Right atrium auricular region (tissue), 2 donors: ENCODE measurements at places on chromosomes 4 and X.

DNA sequence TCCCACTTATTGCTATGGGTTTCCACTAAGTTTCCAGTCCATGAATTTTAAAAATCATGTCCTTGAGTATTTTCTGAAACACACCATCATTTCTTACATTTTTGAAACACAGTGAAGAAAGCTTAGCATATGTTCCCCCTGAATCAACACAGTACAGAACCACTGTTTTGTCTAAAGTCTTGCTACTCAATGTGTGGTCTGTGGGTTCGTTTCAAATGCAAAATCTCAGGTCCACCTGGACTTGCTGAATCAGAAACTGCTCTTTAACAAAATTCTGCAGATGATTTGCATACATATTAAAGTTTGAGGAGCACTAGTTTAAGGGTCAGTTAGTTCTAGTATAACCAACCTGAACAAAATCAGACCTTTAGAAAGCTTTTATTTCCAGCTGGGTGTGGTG lies 60.4 kb downstream of the SUPT20HL2 start:
- no peak overlapping the region for H3K4me3 ChIP-seq
- H3K27me3 ChIP-seq = peaks cover 11% of the 10 kb centered on the region
- H3K4me1 ChIP-seq = no peaks in the 10 kb centered on the region
- DNase-seq = no peak

GRCh38 chr4:36039026-36039425 lies 205.3 kb downstream of the ARAP2 start:
- no peaks in the 10 kb centered on the region for H3K27me3 ChIP-seq
- no peaks in the 10 kb centered on the region for H3K4me1 ChIP-seq
- H3K36me3 ChIP-seq = no peaks in the 10 kb centered on the region
- no peak overlapping the region for H3K27ac ChIP-seq
- no peak overlapping the region for H3K4me3 ChIP-seq

GRCh38 chrX:151983186-151983585 lies 8.7 kb upstream of the GABRE start:
- H3K27ac ChIP-seq = no peak overlapping the region
- no peaks in the 10 kb centered on the region for H3K27me3 ChIP-seq
- H3K4me1 ChIP-seq = no peaks in the 10 kb centered on the region

GRCh38 chrX:145506214-145506613 lies 258.9 kb downstream of the SPANXN1 start:
- no peak overlapping the region for H3K27ac ChIP-seq
- no peak for DNase-seq
- H3K4me3 ChIP-seq = no peak overlapping the region
- H3K27me3 ChIP-seq = no peaks in the 10 kb centered on the region

DNA sequence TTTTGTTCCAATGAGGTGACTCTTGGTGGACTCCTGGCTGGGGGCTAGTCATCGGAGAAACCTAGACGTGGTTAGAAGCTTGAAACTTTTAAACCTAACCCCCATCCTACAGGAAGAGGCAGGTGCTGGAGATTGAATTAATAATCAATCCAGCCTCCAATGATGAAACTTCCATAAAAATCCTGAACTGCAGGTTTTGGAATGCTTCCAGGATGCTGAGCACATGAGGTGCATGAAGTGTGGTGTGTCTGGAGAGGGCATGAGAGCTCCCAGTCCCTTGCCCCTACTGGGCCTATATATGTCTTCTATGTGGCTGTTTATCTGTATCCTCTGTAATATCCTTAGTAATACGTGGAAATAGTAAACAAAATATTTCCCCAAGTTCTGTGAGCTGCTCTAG lies 90.7 kb upstream of the PDHA2 start:
- no peak for DNase-seq
- H3K4me1 ChIP-seq = no peaks in the 10 kb centered on the region
- H3K27me3 ChIP-seq = no peaks in the 10 kb centered on the region
- H3K36me3 ChIP-seq = no peaks in the 10 kb centered on the region
- H3K27ac ChIP-seq = no peak overlapping the region

DNA sequence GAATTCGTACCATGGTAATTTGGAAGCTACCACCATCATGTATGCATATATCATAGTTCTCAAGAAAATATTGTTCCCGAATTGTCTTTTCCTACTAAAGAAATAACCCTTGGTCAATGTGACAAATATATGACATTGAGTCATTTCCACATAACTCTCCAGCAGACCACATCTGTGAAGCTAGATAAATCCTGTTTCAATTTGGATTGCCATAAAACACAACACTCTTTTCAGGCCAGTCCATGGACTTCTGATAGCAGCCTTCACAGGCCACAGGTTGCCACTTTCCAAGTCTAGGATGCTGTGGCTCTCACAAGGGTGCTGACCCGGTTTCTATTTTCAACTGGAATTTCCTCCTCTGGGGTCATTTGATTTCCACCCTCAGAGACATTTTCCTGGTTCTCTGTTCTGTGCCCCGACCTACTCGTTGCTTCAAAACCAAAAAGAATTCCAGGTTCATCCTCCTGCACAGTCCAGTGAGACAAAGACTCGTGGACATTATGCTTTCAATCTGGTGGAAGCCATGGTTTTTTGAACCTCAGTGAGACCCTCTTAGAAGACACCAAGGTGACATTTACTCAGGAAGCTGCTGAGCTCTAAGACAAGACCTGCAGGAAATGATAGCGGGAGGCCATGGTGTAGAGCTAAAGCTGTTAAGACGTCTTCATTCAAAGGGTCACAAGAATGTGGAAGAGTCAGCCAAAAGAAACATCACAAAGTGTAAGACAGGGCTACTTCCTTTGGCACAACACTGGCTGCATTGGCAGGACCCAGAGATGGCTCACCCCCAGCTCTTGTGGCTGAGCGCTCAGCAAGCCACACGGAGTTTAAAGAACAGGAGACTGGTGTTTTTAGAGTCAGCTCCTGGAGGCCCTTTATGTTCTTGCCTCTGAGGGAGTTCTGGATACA lies 119.8 kb downstream of the AMELX start:
- DNase-seq = no peak
- no peaks in the 10 kb centered on the region for H3K36me3 ChIP-seq
- no peaks in the 10 kb centered on the region for H3K27me3 ChIP-seq
- H3K4me3 ChIP-seq = no peak overlapping the region
- H3K27ac ChIP-seq = no peak overlapping the region

DNA sequence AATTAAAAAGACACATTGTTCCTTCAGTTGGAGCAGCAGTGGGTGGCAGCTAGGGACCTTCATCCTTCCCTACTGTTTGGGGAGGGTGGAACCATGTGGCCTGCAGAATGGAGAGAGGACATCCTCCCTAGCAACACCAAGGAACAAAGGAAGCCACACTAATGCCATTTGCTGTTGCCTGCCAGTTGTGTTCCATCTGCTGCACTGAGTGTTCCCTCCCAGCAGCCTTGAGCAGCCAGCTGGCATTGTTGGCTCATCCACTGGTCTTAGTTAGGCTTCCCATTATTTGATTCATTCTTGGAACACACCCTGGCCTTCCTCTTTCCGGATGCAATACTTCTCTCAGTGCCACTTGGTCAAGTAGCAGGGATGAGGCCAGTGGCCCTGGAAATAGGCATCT lies 25.0 kb upstream of the HMGB3 start:
- no peak overlapping the region for H3K27ac ChIP-seq
- H3K27me3 ChIP-seq = no peaks in the 10 kb centered on the region
- no peak overlapping the region for H3K4me3 ChIP-seq
